NCI-H69 (cell line): ENCODE measurements at places on chromosomes 3 and 15.

GRCh38 chr15:75578173-75578947, 755 bp downstream of the PTPN9 start:
- peak; percentile 57 for DNase-seq

DNA sequence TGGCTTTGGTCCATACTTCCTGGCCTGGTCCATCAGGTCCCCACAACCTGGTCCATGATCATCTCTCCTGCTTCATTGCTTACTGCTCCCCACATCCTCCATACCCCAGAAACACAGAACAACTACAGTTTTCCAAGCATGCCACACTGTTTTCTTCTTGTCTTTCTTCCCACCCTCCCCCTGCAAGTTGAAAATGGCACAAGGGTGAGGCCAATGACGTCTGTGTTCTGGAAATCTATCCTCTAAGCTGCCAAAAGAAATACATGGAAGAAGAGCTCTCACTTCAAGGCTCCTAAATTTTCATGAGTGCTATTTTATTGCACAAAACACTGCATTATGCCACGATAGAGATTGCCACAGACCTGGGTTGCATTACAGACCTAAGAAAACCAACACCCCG, 404.4 kb downstream of the VPS13C start:
- no peak for DNase-seq

DNA sequence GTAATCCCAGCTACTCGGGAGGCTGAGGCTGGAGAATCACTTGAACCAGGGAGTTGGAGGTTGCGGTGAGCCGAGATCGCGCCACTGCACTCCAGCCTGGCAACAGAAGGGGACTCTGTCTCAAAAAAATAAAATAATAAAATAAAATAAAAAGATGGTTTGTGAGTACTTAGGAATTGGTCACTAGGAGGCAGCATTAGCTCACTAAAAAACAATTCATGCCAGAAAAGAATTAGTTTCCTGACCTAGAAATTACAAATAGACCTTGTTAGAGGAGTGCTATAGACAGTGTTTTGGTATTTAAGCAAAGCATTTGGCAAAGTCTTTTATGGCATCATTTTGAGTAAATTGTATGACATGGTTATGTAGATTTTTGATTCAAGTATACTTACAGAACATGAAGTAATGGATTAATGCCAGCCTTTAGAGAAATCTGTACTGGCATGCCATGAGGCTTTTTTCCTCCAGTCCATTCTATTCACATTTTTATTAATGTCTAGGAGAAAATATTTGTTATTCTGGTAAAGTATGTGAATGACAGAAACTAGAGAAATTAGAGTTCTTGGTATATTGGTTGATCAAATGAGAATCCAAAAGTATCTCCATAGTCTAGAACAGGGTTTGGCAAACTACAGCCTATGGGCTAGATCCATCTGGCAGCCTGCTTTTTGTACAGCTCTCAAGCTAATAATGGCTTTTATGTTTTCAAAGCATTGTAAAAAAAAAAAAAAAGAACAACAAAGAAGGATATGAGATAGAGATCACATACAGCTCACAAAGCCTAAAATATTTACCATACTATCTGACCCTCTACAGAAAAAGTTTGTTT, 81.6 kb downstream of the LRRC49 start:
- DNase-seq, result peak; percentile 2

DNA sequence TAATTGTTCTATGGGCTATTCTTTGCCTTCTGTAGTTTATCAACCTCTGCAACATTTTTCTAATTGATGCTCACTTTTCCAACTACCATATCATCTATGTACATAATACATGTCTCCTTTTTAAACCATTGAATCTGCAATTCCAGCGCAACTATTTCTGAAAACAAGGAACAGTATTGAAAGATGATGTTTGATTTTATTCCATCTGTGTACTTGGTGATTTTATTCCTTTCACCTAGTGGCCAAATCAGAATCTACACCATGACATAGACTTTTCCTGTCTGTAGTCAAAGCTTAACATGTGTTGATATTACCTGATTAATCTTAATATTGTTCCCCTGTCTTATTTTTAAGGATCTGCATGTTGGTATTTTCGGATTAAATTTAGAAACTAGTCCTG, 13.0 kb downstream of the NKTR start:
- no peak for DNase-seq

DNA sequence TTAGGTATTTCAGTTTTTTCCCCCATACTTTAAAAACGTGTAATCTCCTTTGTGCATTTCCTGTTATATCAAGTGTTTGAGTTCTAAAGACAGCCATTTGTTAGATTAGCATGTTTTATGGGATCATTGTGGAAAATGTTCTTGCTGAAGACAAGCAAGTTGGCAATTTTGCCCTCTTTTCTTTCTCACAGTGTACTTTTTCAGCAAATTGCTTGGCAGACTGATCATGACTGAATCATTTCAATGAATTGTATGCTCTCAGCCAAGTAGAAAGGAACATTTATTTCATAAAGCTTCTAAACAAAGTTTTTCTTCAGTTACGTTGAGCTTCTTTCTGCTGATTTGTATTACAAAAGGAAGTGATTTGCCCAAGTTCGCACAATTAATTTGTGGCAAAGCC, 51.6 kb downstream of the ATG7 start:
- DNase-seq, result no peak

- DNase-seq, result no peak
Observed at GRCh38 chr3:106067711-106068110, 198.9 kb upstream of the CBLB start.

DNA sequence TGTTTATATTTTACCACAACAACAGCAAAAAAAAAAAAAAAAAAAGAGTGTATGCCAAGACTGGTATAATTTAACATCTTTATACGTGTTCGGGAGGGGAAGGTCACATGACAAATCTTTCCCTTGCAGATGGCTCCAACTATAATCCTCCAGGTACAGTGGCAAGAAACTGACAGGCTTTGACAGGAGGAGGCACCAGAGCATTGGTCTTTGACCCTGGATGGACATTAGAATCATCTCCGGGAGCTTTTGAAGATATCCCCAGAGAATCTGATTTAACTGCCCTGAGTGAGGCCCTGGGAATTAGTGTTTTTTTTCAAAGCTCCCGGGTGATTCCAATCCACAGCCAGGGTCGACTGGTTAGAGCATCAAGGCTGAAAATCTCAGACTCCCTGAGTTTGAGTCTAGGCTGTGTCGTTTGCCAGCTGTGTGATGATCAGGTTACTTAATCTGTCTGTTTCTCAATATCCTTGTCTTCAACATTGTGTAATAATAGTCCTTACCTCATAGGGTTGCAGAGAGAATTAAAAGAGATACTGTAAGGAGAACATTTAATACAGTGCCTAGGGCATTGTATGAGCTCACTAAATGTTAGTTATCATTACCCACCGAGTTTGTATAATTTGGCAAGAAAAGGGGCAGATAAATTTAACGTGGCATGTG, 8.9 kb upstream of the SEMA5B start:
- peak; percentile 10 for DNase-seq

GRCh38 chr15:41917767-41918430, 24.0 kb upstream of the SPTBN5 start:
- no peak for DNase-seq

GRCh38 chr3:95449841-95450240, 1364.6 kb upstream of the EPHA6 start:
- DNase-seq, result no peak

DNA sequence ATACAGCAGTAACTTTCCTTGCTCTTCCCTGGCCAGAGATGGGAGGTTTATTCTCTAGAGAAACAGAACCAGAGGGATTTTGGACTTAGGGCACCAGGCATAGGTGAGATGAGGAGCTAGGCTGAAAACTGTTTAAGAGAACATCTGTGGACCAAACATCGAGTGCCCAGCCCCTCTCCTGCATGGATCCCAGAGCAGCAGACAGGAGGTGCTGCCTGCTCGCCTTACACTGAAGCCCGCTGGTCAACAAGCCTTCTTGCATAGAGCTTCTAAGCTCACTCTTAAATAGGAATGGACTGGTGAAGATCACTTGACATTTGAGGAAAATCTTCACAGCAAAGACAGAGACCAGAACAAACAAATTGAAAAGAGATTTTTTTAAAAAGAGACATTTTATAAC, 41.2 kb downstream of the PARP15 start:
- no peak for DNase-seq

DNA sequence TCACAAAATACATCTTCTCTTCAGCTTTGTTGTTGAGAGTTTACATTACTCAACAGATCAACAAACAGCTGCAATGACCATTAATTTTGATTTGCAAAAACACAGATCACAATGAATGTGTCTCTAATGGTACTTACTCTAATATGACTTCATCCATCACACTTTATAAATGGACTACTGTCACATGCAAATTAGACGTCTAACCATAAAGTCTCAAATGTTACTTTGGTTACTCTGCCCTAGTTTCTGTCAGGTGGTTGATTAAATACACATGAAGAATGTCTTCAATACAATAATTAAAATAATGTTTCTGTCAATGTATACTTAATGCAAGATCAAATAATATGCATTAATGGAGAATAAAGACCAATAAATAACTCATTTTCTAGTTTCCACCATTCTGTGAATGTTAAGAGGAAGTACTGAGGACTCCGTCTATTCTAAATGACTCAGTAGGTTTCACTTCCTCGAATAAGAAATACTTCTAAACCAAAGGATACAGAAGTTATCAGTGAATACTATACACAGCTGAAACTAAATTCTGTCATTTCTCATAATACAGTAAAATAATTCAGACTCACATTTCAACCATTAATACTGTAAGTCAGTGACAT, 145.8 kb downstream of the CBLB start:
- DNase-seq, result no peak

- DNase-seq, result no peak
Observed at GRCh38 chr15:86645925-86646500, 566.3 kb downstream of the AGBL1 start.

GRCh38 chr15:61994216-61994615, 66.0 kb downstream of the VPS13C start:
- DNase-seq, result no peak

- no peak for DNase-seq
Observed at GRCh38 chr15:71245588-71245987, 130.3 kb downstream of the THSD4 start.

GRCh38 chr15:71707230-71708050, 102.9 kb upstream of the NR2E3 start:
- no peak for DNase-seq

DNA sequence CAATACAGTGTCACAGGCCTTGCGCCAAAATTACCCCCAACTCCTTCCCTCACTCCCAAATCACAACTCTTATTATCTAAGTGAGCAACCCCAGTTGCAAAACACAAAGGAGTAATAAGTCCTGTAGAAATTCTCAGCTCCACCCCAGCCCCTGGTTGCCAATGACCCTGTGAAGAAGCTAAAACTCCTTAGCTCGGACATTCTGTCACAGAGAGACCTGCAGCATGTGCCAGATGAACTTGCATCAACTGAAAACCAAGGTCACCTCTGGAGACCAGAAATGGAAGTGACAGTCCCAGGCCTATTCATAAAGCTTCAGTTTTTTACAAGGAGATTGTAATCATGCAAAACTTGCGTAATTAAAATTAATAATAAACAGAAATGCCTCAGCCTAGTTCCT, 55.2 kb downstream of the RBPMS2 start:
- no peak for DNase-seq

DNA sequence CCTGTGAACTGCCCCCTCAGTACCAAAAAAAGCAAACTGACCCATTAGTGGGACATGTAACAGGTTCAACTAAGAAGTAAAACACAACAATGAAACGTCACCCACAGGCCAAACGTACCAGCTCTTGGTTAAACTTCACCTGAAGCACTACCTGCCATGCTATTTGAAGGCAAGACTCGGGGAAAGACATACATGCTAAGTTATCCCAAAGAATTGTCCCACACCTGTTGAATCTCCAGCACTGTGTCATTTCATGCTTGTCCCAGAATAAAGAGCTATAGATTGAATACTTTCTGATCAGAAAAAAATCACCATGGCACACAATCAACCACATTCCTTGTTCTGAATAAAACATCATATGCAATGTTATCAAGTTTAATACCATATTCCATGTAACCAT, 195.4 kb upstream of the WNT5A start:
- no peak for DNase-seq

- DNase-seq, result no peak
Observed at GRCh38 chr15:31060429-31061140, 40.9 kb downstream of the TRPM1 start.

DNA sequence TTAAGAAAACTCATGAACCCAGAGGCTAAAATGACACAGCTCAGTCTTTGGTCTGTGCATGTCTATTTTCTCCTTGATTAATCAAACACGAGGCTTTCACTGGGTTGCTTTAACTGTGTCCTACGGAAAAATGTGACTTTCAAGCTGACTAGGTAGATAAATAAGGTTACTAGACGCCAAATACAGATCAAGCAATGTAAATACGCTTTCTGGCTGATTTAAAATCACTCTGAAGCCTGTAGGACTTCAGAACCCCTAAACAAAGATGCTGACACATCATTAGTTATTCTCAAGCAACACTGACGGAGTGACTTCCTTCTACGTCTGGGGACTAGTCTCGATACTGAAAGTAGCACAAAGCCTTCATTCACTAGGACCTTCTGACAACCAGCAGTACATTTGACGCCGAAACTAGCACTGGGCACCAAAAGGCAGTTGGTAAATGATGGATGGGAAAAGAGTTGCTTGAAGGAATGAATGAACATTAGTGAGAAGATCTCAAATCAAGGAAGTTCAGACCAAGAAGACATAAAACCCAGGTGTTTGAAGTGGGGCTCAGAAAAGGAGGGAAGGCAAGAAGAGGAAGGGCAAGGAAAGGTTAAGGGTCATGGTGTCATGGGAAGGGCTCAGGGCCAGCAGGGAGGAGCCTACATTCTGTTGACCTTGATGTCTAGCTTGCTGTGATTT, 67.1 kb upstream of the CDV3 start:
- no peak for DNase-seq

DNA sequence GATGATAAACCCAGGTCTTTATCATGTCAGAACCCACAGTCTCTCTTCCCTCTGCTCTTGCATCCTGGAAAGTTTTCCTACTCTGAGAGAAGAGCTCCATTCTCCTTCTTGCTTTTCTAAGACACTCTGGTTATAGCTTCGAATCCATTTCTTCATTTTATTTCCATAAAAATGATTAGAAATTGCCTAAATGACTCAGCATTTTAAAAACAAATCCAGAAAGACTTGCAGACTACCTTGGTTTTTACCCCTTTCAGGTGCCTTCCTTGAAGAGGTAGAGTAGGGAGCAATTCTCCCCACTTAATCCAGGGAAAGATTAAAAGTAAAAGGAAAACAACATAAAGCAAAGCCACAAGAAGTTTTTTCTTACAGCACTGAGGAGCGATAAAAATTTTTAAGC, 1256.0 kb downstream of the ROBO1 start:
- no peak for DNase-seq
